ENCODE measurements at places on chromosomes 6 and 20. TPM values are rescaled to one million over a fixed set of nuclear protein-coding genes. Genes with fewer than 3 reads are reported as not detected.

RAET1G gene
- 1.2 TPM for total RNA-seq

ZKSCAN4 gene
- 7.3 TPM for total RNA-seq

- DNase-seq: no peak
Observed at GRCh38 chr6:46816626-46817025, 23.4 kb downstream of the MEP1A start.

DNA sequence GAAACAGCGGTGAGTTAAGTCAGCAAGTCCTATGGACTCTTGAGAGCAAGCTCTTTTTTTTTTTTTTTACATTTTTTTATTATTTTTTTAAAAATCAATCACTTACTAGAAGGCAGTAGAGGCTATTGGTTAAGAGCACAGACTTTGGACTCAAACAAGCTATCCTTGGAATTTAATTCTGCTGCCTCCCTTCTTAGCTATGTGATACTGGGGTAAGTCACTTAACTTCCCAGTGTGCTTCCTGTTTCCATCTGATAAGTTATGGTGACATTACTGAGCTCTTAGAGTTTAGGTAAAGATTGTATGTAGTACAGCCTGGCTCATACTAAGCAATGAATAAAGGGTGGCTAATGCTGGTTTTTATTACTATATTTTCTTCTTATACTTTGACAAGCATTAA, 770.5 kb upstream of the FLRT3 start:
- DNase-seq: no peak

DNA sequence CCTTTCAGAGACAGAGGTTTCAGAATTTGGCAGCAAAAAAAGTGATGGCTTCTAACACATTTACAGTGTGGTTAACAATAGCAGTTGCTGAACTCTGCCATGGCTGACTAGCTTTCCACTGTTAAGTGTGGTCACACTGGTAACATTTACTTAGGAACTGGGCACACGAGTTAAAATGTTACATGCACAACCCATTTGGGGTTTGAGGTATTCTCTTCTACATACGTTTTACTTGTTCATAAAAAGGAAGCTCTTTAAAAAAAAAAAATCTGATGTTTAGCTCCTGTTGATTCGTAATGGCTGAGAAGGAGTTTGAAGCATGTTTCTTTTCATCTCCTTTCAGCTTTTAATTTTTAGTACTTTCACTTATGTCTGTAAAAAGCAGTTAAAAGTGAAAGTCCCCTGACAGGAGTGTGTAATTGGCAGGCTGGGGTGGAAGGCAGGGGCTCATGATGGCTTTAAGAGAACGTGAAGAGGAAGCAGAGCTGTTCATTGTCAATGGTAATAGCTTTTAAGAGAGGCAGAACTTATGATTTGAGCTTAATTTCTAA, 245.9 kb downstream of the FARS2 start:
- no peak for DNase-seq

DNA sequence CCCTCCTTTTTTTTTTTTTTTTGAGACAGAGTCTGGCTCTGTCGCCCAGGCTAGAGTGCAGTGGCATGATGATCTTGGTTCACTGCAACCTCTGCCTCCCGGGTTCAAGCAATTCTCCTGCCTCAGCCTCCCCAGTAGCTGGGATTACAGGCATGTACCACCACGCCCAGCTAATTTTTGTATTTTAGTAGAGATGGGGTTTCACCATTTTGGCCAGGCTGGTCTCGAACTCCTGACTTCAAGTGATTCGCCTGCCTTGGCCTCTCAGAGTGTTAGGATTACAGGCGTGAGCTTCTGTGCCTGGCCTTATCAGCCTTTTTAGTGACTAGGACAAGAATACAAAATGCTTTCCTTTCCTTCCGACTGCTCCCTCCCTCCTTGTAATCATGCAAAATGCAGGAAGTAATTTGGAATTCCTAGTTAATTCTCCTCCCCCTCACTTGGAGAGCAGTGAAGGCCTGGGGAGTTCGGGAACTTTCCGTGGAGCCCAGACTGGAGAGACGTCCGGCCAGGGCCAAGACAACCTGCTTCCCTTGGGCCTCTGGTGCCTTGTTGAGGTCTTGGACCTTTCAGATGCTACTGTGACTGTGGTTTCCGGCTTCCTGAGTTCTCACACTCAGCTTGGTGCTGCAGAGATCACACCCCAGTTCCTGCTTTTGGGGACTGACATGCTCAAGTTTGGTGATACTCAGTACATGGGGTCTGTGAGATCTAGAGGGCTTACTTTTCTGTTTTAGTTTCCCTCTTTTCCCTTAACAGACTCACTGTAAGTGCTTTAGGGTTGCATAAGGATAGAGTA, 3.9 kb upstream of the PHF20 start:
- DNase-seq: no peak
